ENCODE measurements at places on chromosomes 1 and 21. TPM values are rescaled to one million over a fixed set of nuclear protein-coding genes. Genes with fewer than 3 reads are reported as not detected.
A peak's percentile ranks its signal among the peaks of the same experiment; 100 is the strongest.

The SNRPE gene
- 41.9 TPM for total RNA-seq

The SPRR5 gene
- not detected for total RNA-seq

The NR5A2 gene
- total RNA-seq = 2.3 TPM

The KLHDC8A gene
- 12.9 TPM for total RNA-seq

The RIPK4 gene
- total RNA-seq = 5.9 TPM

The PRDM16 gene
- 5.6 TPM for total RNA-seq

The OR2AK2 gene
- total RNA-seq = 2.2 TPM

The KIRREL1 gene
- total RNA-seq = 19.9 TPM

The PDC gene
- total RNA-seq = 0.39 TPM

The URB2 gene
- 18.8 TPM for total RNA-seq

The PTCH2 gene
- 47.8 TPM for total RNA-seq

The KCNJ9 gene
- 0.68 TPM for total RNA-seq

The TM2D1 gene
- 68.9 TPM for total RNA-seq

The PADI1 gene
- total RNA-seq = 0.31 TPM

GRCh38 chr1:244952280-244952933, 88.1 kb upstream of the HNRNPU start:
- no peak for DNase-seq

GRCh38 chr1:30606166-30606565, 117.2 kb downstream of the MATN1 start:
- DNase-seq = no peak

- peak; percentile 80 for DNase-seq
Measured at GRCh38 chr1:37434292-37435225, 39.8 kb upstream of the ZC3H12A start.

- DNase-seq = no peak
Measured at GRCh38 chr1:38071312-38072256, 25.0 kb upstream of the POU3F1 start.

- no peak for DNase-seq
Measured at GRCh38 chr21:25324666-25325065, 282.6 kb downstream of the MRPL39 start.

DNA sequence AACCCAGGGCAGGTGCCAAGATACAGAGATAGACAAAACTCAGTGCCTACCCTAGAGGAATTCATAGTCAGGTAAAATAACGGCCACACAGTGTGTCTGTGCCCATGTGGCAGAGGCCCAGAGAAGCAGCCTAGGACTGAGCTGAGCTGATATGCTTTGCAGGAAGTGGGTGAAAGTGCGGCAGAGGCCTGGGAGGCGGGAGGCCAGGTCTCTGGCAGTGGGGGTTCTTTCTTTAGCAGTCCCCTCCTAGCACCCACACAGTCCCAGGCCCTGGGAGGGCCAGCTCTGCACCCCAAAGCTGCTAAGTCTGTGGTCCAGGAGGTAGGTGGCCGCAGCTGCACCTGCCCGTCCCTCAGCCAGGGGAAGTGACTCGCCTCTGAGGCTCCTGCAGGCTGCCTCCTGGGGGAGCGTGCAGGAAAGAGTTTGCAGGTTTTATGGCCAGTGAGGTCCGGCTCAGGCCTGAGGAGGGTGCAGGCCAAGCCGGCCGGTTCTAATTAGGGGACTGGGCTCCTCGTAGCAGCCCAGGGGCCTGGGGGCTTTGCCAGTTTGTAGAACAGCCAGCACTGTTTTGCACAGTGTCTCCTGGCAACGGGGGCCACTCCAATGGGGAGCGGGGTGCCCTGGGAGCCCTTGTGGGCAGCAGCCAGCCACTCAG, 107.9 kb downstream of the SPSB1 start:
- no peak for DNase-seq

DNA sequence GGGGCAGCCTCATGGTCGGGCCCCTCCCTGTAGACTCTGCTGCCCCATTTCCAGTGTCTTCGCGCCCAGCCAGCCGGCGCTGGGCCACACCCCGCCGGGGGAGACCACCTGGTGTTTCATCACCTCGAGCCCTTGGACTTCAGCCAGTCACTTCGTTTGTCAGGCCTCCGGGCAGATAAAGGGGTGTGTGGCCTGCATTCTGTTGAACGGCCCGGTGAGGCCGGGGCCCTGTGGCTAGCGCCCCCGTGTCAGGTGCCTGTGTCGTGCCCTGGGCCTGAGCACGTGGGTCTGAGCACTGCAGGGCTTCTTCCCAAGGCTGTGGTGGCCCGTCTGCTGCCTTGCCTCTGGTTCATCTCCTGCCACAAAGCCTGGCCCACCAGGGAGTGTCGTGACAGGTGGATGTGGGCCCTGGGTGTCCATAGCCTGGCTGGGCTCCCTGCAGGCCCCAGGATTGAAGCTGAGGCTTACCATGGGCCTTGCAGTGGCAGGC, 65.2 kb upstream of the DIP2A start:
- DNase-seq = no peak

DNA sequence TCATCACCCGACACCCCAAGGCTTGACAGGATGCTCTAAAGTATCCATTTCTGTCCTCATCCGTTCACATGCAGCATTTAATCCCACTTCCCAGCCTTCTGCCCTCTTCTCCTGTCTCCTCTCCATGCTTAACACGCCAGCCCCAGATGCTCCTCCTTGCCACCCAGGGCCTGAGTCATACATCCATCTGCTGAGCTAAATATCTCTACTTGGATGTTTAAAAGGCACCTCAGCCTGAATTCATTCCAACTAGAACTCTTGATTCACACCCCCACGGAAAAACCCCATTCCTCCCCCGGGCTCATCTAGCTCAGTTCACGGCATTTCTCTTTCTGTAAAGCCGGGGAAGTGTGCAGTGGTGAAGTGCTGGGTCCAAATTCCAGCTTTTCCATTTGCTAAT, 27.7 kb downstream of the TEX35 start:
- DNase-seq = no peak

- no peak for DNase-seq
Measured at GRCh38 chr1:180563026-180563827, 4.5 kb downstream of the OVAAL start.

GRCh38 chr1:18515120-18515667, 34.5 kb downstream of the KLHDC7A start:
- DNase-seq = no peak

GRCh38 chr1:3689138-3689750, 36.9 kb downstream of the TP73 start:
- DNase-seq = no peak

GRCh38 chr1:172935062-172935592, 115.6 kb downstream of the TNFSF18 start:
- DNase-seq = no peak

- DNase-seq = peak; percentile 54
Measured at GRCh38 chr1:201583663-201584062, 44.7 kb downstream of the NAV1 start.

- no peak for DNase-seq
Measured at GRCh38 chr1:221289103-221289502, 409.9 kb downstream of the HLX start.

DNA sequence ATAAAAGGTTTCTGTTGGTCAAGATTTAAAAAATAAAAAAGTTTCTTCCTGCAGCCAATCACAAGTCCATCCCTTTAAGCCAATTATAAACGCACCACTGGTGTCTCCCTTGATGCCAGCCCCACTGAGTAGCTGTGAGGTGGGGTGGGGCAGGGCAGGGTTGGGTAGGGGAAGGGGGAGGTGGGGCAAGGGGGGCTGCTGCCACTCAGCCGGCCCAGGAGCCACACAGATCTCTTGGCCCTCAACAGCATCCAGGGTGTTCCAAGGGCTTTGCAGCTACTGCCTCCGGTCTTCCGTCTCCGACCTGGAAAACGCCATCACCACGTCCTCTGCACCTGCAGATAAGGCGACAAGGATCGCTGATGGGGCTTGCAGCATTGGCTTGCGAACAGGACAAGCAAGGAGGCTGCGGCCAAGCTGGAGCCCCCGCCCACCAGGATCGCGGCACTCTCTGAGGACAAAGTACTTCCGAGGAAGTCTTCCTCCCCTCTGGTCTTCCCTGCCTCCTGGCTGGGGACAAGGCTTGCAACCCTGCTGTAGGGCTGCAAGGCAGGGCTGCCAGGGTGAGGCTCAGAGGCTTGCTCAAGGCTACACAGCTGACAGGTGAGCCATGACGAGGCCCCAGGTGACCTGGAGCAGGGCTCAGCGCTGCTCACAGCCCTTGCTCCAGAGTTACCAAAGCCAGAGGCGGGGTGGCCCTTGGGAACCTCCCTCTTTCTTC, 26.8 kb upstream of the CLSTN1 start:
- no peak for DNase-seq

GRCh38 chr1:47436304-47436978, 1.4 kb upstream of the FOXD2 start:
- peak; percentile 85 for DNase-seq

DNA sequence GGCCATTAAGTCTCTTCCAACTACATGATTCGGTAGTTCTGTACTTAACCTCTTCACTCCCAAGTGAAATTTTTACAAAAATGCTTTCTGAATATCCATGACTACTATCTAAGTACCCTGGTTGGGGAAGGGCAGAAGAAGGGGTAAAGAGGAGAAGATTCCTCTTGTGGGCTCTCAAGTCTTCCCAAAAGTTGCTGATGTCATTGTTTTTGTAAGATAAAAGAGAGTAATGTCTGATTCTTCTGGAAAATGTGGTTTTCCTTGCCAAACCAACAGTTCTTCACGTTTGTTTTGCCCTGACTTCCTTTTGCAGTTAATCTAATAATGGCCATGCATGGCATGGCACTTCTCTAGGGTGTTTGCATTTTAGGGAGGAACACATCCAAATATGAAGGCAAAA, 34.7 kb upstream of the AK4 start:
- no peak for DNase-seq

- DNase-seq = no peak
Measured at GRCh38 chr1:48215889-48216288, 6.6 kb upstream of the SLC5A9 start.

DNA sequence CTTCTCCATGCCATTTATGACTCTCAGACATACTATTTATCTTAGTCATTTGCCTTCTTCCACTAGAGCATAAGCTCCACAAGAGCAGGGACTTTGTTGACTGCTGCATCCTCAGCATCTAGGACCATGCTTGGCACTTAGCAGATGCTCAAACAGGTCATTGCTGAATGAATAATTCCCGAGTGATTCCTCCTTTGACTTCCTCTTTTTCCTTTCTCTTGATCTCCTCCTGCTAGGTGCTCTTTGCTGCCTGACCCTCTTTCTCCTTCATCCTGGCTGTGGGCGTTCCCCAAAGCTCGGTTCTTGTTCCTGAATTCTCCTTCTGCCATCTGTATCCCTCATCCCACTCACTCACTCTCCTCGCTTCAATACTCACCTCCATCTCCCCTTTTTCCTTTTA, 23.5 kb downstream of the SYT6 start:
- DNase-seq = no peak

GRCh38 chr1:160685266-160685665, 26.4 kb downstream of the CD48 start:
- DNase-seq = no peak

DNA sequence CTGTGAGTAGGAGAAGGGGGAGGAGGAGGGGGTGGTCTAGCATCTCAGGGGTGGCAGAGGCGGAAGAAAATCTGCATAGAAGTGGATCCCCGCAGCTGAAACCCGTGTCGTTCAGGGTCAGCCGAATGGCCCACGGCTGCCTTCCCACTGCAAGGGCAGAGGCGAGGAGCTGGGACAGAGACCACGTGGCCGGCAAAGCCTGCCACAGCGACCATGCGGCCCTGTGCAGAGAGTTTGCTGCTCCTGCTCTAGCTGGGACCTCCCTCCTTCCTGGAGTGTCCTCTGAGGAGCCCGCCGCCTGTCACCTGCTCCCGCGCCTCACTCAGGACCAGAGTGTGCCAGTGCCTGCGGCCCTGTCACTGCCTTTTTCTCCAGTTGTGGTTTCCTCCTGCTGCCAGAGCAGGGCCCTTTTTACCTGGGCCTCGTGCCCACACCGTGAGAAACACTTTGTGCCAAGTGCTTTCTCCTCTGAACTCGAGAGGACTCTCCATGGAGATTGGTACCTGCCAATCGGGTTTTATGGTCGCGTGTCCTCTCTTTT, 5.4 kb upstream of the TRPM2 start:
- DNase-seq = no peak

- peak; percentile 83 for DNase-seq
Measured at GRCh38 chr1:156927215-156928042, 7.0 kb downstream of the LRRC71 start.

DNA sequence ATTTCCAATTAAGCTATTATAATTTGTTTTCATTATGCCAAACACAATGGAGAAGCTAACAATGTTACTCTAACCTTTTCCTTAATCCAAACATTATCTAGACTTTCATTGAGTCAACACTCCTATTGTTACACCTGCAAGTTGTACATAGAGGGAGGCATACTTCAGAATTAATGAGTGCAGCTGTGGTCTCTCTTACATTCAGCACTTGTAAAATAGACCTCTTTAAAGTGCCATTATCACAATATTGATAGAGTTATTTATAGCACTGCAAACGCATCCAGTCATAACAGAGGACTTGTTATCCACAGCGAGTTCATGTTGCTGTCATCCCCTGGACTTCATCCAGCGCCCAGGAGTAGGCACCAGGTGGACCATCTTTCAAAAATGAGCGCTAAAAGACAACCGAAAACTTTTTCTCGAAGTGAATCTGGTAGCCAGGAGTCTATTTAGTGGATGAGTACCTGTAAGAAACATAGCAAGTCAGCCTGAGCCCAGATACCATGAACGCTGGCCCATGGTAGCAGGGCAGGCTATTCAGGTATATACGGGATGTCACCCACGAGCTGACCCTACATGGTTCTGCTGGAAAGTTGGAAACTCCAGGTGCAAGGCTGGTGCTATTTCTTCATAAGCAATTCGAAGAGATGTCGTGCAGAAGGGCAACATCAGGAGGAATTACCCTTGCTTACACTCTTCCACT, 70.6 kb upstream of the NFIA start:
- DNase-seq = no peak

DNA sequence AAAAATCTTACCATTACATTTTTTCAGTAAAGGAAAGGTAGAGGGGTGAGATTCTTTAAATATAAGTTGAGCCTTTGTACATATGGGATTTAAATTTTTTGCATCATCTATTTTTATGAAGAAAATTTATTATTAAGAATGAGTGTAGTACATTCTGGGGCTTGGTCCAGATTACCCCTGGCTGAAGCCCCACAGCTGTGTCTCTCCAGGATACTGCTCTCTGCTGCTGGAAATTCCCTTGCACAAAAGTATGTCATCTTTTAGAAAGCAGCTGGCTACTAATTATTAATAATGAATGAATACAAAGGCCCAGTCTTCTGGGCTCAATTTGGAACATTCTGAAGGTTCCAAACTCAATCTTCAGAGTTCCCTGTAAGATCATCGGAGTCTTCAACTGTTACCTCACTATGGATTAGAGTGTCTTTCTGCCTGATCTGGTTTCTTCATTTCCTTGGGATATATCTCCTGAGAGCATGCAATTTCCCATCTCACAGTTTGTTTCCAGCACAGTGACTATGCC, 428.6 kb upstream of the BRINP3 start:
- no peak for DNase-seq

- DNase-seq = no peak
Measured at GRCh38 chr21:44267655-44268142, 6.0 kb upstream of the DNMT3L start.

GRCh38 chr1:38076038-38076437, 29.4 kb upstream of the POU3F1 start:
- peak; percentile 46 for DNase-seq
